GM12865 (cell line): ENCODE measurements at places on chromosomes 7 and 10.

DNA sequence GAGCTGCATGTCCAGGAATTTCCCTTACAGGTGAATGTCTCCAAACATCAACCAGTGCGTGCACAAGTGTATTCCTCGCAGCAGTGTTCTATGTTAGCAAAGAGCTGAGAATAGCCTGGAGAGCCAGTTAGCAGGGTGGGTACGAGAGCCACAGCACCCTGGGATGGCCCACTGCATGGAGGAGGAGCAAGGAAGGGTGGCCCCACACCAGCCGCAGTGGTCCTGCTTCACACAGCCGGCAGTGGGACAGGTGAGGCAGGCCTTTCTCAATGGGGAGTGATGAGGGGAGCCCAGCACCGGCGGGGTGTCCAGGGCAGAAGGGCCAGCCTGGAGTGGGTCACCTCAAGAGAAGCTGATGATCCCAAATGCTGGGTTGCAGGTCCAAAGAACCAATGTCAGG, 240.7 kb downstream of the TCERG1L start:
- DNase-seq, result no peak

DNA sequence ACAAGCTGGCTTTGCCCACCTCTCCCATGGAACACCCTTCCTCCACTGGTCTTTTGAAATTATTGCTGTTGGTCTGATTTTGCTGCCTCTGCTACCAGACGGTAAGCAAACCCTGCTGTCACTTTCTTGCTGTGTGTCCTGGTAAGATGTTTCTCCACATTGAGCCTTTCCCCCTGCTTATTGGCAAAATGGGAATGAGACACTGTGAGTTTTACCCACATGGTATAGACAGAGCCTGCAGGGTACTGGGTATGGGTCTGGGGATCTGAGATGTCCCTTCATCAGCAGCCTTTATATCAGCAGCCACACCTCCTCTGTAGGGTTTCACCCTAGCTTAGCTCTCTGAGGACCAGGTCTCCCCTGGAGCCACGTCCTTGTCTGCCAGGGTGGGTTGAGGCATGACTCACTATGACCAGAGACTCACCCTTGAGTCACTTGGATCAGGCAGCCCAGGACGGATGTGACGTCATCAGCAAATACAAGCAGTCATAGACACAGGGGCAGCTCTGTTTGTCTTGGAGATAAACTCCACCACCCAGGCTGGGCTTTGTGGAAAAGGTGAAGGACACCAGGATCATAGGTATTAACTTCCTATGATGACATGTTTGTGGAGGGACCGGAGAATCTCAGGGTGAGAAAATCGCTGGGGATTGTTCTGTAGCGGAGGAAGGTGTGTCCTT, 17.9 kb upstream of the BAIAP2L1 start:
- DNase-seq, result peak; percentile 22

DNA sequence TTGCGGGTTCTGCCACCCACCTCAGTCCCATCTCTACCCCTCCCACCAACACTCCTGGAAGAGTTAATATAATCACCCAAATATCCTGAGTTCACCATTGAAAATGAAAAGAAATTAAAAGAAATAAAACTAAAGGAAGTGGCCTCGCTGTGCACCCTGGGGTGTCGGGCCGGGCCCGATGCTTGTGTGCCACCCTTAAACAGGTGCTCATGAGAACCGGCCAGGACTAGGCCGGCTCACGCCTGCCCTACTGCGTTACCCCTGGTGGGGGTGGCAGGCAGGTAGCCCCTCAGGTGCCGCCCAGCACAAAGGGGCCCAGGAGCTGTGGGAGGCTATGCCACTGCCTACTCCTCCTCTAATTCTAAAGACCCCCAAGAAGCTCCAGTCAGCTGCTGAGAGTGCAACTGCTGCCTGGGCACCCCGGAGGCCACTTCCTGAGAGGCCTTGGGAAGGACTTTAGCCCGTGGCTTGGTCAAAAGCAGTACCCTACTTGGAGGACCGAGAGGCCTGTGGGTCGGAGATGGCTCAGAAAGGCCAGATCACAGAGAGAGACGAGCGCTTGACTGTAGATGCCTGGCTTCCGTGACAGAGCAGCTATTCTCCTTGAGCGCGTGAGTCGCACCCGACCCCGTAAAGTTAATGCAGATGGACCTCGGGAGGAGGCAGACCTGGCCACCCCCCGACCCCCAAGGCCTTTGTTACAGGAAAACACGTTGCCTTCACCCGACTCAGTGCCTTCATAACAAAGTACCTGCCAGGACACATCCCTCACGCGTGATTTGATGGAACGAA, 51.0 kb upstream of the PPP2R2D start:
- DNase-seq, result no peak

DNA sequence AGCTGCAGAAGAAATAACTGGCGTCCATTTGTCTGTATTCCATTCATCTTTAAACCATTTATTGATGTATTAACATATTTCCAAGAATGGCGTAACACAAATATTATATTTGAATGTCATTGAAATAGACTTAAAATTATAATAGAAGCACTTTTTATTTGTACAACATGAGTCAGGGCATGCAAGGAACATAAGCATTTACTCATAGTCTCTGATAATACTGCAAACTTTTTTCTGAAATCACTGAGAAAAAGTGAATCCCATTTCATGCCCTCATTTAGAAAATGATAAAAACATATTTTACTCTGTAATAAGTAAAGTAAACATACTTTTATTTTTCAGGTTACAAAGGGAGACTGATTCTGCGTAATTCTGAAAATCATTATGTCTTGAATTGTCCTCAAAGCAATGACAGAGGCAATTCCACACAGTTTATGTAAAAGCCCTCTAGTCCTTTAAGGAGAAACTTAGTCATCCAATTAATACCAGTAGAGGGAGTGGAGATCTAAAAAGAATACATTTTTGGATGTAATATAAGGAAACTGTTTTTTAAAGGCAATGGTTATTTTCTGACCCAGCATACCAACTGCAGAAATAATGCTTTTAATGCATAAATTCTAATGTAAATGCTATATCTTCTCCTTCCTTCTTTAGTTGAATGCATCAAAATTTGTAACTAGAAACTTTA, 58.1 kb downstream of the AGMO start:
- DNase-seq, result no peak

GRCh38 chr7:158863611-158864506, 7.5 kb downstream of the DYNC2I1 start:
- peak; percentile 67 for DNase-seq

GRCh38 chr7:19106241-19107080, 11.0 kb downstream of the TWIST1 start:
- no peak for DNase-seq

DNA sequence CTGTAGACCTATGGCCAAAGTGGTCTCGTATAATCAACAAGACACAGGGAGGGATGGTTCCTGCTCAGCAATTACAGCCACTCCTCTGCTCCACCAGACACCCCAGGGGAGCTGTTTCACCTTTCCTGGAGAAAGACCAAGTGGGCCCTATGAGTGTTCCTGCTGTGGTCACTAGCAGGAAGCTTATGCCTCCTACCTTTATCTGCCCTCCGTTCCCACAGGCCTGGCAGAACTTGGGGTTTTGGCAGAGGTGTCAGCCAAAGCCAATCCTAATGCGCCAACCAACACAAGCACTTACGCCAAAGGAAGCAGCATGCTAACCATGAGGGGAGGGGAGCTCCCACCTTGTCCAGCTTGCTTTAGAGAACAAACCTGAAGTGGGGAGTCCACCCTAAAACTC, 31.2 kb downstream of the XPNPEP1 start:
- DNase-seq, result no peak

- DNase-seq, result no peak
These were observed 244.7 kb upstream of the RHOBTB1 start for GRCh38 chr10:61188691-61189090.

DNA sequence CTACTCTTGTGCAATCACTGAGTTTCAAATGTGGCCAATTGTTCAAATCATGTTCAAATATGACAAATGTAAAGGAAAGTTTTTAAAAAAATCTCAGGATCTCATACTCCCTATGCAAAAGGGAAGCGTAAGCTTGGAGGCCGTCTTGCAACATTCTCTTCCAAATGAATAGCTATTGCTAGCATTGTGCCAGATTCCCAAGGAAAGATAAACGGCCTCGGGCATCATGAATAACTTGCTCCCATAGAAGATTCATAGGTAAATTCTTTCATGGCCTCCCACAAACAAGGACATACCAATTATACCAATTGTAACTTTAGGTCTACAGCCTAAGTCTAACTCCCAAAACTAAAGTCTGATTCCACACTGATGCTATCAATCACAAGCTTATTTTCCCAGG, 416.9 kb downstream of the THSD7A start:
- DNase-seq, result no peak

DNA sequence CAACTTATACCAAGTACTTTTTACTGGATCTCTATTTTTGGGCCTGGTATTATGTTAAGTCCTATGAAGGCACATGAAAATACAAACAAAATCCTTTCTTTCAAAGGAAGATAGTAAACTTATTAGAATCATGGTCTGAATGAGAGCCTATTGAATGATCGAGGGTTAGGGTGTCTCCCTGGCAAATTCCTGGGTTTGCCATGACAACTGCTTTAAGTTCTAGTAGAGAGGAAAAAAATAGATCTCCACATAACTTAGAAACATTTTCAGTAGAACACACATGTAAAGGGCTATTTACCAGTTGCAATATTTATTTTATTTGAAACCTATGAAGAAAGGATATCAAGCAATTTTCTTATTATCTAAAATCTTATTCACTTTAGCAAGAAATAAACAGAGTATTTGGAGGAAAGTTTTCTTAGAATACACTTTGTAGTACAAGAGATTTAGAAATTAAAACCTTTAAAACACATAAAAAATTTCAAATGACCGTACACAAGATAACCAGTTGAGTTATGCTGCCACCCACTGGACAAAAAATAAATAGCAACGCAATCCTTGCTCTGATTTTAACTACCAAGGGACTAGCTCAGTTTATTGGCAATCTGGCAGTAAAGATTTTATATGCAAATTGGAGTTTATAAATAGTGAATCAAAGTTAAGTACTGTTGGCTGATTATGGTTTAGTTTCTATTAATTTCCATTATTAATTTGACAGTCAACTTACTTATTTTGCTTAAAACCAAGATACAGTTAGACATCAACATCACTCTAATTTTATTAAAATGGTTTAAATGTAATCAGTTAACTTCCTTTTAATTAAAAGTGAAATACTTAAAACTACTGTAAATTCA, 33.9 kb downstream of the CACUL1 start:
- peak; percentile 61 for DNase-seq

- DNase-seq, result no peak
These were observed 201.9 kb upstream of the FRMD4A start for GRCh38 chr10:14532473-14533251.

GRCh38 chr10:33519130-33519860, 184.8 kb upstream of the NRP1 start:
- no peak for DNase-seq

DNA sequence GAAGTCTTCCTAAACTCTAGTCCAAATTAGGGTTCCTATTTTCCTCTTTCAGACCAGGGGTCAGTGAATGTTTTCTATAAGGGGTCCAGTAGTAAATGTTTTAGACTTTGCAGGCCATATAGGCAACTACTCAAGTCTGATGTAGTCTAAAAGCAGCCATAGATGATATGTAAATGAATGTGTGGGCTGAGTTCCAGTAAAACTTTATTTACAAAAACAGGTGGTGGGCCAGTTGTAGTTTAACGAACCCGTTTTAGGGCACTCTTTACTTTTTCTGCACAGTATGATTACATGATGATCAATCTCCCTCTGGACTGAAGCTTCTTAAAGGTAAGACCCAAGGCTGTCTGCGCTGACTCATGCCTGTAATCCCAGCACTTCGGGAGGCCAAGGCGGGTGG, 243.6 kb downstream of the CAMK1D start:
- no peak for DNase-seq

GRCh38 chr10:24027107-24027506, 181.8 kb upstream of the KIAA1217 start:
- DNase-seq, result no peak

- DNase-seq, result no peak
These were observed 343 bp upstream of the C10orf71 start for GRCh38 chr10:49298671-49298982.

DNA sequence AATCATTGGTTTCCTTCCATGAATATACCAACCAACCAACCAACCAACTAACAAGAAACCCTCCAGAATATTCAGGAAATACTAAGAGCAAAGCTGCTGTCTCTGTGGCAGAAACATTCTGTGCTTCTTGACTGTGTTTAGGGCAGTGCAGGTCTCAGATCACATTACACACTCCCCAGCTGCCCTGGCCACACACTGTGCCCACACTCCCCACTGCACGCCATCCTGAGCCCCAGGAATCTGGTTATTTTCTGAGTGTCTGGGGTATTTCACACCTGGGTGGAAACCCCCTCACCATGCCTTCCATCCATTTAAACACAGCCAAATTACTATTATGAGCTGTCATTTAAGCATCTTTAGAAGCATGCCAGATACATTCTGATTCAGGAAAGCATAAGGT, 183.7 kb upstream of the ANK3 start:
- peak; percentile 19 for DNase-seq

GRCh38 chr7:9453521-9453920, 1020.1 kb downstream of the NXPH1 start:
- no peak for DNase-seq

DNA sequence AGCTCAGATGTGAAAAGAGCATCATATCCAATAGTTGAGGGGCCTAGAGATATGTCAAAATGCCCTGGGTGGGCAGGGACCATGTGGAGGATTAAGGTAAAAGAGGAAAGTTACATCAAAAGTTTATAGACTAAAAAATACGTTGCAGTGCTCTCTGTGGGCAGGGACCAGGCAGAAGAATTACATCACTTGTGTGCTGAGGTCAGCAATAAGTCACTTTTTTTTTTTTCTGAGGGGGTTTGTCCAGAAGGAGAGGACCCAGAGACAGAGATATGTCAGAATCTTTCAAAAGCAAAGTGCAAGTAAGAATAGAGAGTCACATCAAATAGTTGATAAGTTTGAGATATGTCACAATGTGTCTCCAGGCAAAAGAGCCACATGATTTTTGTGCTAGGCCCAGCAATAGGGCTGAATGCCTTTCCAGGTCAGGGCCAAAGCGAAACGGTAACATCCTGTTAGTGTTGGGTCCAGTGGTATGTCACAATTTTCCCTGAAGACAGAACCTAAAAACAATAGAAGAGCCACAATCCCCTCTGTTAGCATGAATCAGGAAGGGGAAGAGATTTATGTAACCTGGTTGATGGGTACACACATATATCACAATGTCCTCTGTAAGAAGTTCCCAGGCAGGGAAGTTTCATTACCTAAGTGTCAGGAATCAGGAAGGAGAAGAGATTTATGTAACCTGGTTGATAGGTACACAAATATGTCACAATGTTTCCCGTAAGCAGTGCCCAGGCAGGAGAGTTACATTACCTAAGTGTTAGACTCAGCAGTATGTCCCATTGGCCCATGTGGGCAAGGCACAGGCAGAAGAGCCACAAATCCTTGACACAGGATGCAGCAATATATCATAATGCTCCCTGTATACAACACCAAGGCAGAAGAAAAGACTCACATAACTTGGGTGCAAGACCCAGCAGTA, 28.1 kb upstream of the ZNF107 start:
- no peak for DNase-seq
